ENCODE measurements at places on chromosomes 3 and 15. TPM values are rescaled to one million over a fixed set of nuclear protein-coding genes. Genes with fewer than 3 reads are reported as not detected.

The GHSR gene
- not detected for total RNA-seq

The SCN11A gene
- not detected for total RNA-seq

The IL17RE gene
- total RNA-seq, result 5.7 TPM

The CHSY1 gene
- 153 TPM for total RNA-seq

The FAM43A gene
- 17.8 TPM for total RNA-seq

The CLDN18 gene
- total RNA-seq, result 7.3 TPM

The SH3GL3 gene
- not detected for total RNA-seq

The MUC20 gene
- total RNA-seq, result 3.4 TPM

The APBA2 gene
- 4.9 TPM for total RNA-seq

The LINGO1 gene
- 4.6 TPM for total RNA-seq

The GOLGA6L4 gene
- 4.9 TPM for total RNA-seq

The VGLL3 gene
- 45.6 TPM for total RNA-seq

The C2CD4A gene
- not detected for total RNA-seq

The ADAMTS9 gene
- total RNA-seq, result 104 TPM

The LARP6 gene
- 43.3 TPM for total RNA-seq

The NMNAT3 gene
- 3.0 TPM for total RNA-seq

The SLC15A2 gene
- total RNA-seq, result 4.7 TPM

The TMC3 gene
- 0.54 TPM for total RNA-seq

The FAM107A gene
- 63.6 TPM for total RNA-seq

The C3orf70 gene
- total RNA-seq, result 22.7 TPM

The HTR3D gene
- total RNA-seq, result not detected

The KNG1 gene
- not detected for total RNA-seq

The TLNRD1 gene
- 34.0 TPM for total RNA-seq

The GAP43 gene
- 6.1 TPM for total RNA-seq

The FANCD2OS gene
- not detected for total RNA-seq

The ATP13A4 gene
- total RNA-seq, result 0.78 TPM

The INAFM2 gene
- 63.8 TPM for total RNA-seq

The ALDH1L1 gene
- 50.2 TPM for total RNA-seq

The RASL12 gene
- 211 TPM for total RNA-seq

The ANKRD63 gene
- not detected for total RNA-seq

The C3orf52 gene
- 8.8 TPM for total RNA-seq
